Stimulated activated CD4-positive, alpha-beta T cell treated with anti-CD3 and anti-CD28 coated beads, Interleukin-2, amount 100 ng/mL, for 24 hours (primary cell): ENCODE measurements at places on chromosomes 5 and 9.
A peak's percentile ranks its signal among the peaks of the same experiment; 100 is the strongest.

DNA sequence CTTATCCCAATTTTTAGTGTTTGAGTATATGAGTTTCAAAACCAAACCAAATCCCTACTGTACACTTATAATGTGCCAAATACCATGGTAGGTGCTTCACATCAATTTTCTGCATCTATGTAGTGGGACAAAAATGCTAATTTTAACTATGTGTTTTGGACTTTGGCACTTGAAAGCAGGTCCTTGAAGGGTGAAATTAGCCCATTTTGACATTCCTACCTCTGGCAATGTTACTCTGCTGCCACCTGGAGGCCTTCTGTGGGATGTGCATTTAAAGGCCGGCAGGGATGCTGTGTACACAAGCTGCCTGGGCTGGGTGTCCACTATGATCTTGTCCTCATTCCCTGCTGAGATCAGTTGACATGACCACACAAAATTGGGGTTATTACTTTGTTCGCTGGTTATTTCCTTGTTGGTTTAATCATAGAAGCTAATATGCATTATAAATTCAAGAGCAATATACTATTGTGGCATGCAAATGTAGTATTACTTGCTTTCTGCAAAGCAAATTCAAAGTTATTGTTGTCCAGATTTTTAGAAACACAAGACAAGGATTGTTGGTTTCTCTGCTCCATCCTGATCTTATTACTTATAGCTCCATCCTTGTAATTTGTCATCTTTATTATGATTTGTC lies 166.8 kb downstream of the ARHGEF28 start:
- peak; percentile 69 for DNase-seq

DNA sequence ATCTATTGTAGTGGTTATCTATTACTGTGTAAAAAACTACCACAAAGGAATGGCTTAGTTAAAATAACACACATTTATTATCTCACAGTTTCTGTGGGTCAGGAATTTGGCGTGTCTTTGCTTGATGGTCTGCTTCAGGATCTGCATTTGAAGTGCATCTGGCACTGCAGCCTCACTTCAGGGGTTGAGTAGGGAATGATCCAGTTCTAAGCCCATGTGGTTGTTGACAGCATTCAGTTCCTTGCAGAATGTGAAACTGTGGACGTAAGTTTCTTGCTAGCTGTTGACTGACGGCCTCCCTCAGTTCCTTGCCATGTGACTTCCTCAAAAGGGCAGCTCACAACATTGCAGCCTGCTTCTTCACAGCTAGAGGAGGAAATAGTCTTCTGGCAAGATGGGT lies 2.1 kb upstream of the OGN start:
- DNase-seq, result no peak

- no peak for DNase-seq
Measured at GRCh38 chr5:54746346-54746745, 228.8 kb downstream of the SNX18 start.

- DNase-seq, result no peak
Measured at GRCh38 chr9:88805217-88805943, 185.9 kb upstream of the S1PR3 start.

GRCh38 chr5:17918373-17919104 lies 284.3 kb downstream of the TAF11L14 start:
- DNase-seq, result no peak

- peak; percentile 42 for DNase-seq
Measured at GRCh38 chr9:35954942-35955546, 2.9 kb downstream of the OR2S2 start.

DNA sequence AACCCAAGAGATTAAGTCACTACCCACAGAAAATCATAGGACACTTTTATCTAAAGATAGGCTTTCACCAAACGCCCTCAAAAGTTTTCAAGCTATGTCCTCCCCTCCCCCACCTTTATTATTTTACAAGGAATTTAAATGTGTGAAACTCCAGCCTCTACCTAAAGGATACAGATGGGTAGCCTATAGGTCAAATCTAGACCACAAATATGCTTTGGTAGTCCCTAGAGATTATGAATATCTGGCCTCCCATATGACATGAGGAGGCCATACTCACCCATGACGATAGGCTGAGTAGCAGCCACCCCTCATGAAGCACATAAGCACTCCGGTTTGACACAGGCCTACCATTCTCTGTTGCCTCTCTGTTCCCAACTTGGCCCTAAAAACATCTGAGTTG lies 11.9 kb downstream of the SIL1 start:
- no peak for DNase-seq

DNA sequence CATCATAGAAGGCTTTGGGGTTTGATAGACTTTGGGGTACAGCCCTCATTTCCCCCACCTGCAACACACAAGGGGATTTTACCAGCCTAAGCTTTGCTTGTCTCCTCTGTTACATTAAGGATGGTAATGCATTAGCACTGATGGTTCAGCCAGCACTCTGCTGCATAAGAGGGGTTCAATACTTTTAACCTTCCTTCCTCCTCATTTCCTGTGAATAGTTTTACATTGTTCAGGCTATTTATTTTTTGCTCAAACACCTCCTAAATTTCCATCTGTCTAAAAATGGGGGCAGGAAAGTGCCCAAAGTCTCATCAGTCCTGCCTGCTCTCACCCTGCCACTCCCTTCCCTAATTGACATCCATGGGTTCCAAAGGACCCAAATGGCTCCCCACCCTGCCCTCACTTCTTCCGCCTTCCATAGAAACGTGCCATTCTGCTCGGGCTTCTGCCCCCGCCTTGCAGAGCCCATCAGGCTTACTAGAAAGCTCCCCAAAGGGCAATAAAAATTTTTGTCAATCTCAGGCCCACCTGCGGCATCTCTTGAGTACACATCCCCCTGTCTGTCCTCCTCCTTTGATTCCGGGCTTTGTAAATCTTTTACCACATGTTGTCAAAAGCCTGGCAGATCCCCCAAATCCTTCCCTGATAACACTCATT lies 239.5 kb upstream of the SLC24A2 start:
- no peak for DNase-seq

DNA sequence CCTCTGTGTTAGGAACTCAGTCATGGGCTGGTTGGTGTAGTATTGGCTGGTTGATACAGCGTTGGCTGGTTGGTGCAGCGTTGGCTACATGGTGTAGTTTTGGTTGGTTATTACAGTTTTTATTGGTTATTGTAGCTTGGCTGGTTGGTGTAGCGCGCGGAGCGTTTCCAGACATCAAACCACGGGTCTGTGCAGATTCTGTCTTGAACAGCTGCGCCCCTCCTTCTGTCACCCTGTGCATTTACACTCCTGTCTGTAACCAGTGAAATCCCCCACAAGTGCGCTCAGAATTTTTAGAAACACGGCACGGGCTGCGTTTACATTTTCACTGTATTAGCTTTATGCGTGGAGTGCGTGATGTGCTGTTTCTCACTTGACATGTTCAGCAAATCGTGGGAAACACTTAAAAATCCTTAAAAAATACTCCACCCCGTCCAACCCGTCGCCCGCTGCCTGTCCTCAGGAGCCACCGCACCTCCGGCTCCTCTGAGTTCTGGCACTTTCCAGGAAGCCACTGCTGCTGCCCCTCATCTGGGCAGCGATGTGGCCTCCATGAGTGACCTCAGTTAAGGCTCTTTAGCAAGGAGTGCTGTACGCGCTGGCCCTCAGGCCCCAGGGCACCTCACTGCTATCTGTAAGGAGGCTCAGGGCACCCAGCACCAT lies 20.8 kb downstream of the NKD2 start:
- no peak for DNase-seq
